ENCODE measurements at places on chromosomes 2 and 18.

GRCh38 chr2:108968619-108969018 lies 20.4 kb downstream of the EDAR start:
- DNase-seq = no peak

GRCh38 chr2:195316486-195316885 lies 340.5 kb upstream of the SLC39A10 start:
- DNase-seq = no peak

DNA sequence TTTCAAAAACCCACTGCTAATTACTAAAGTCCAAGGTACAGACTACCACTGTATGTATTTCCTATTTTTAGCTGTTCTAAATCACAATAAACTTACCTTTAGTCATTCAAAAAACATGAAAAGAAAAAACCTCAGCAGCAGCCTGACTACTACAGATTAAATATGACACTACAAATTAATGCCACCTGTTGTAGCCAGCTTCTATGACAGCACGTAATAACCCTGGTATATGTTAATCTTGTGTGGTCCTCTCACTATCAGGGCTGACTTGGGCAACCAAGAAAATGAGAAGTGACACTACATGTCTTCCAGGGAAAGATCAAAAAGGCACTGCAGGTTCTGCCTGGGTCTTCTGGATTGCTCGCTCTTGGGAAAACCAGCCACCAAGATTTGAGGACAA lies 90.6 kb upstream of the FAM124B start:
- DNase-seq = no peak

DNA sequence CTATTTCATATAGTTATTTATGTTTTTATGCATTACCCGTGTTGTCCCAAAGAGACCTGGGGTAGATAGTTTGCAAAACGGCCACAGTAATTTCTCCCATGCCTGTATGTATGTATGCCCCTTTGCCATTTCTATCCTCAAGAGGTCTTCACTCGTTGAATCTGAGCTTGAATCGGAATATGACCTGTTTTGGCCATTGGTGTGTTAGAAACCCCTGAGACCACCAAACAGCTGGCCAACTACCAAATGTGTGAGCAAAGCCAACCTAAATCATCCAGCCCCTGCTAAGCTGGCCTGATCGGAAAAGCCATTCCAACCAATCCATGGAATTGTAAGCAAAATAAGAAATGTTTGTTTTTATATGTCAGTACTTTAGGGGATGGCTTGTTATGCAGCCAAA lies 23.4 kb upstream of the INO80C start:
- DNase-seq = no peak

GRCh38 chr18:59318460-59319050 lies at the start of gene CPLX4:
TSS of gene CPLX4 (minus strand) at chr18:59318649. CDS start at chr18:59318462, 187 bp downstream.
- no peak for DNase-seq

- no peak for DNase-seq
These were observed 212.0 kb upstream of the MYT1L start for GRCh38 chr2:2542966-2543611.

DNA sequence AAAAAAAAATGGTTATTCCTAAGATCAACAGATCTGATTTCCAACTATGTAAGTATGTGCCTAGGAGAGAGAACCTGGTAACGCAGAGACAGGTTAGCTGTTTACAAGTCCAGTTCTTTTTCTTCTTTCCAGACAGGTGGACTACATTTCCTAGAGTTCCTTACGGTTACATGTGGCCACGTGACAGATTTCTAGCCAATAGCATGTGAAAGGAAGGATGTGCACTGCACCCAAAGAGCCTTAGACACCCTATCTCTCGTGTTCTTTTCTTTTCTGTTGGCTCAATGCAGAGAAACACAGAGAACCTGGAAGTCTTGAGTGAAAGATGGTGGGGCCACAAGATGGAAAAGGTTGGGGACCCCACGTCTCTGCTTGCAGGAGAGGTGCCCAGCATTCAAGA lies 375.9 kb downstream of the TNS1 start:
- DNase-seq = no peak

DNA sequence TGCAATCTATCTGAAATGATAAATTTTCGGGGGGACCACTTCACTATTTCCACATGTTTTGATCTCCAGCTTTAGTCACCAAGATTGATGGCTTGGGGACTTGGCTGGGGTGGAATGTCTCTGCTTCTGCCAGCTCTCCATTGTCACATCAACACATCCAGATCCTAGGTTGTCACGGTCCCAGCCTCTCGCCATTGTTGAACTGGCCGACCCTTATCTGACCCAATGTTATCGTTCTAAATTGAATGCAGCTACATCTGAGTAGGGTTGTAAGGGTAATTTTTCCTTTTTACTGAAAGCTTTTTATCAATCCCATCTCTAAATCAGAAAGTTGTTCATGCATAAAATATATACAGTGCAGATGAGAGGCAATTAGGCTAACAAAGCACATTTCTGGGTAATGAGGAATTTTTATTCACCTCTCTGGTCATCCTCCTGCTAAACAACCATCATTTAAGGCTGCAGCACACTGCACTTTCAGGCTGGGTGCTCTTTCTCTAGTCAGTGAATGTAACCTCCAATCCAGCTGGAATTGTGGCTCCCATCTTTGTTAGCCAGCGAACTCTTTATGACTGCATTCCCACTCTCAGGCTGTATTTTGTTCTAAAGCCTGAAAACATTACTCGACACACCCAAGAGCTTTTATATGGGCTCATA lies 128.2 kb downstream of the COL4A4 start:
- DNase-seq = no peak

DNA sequence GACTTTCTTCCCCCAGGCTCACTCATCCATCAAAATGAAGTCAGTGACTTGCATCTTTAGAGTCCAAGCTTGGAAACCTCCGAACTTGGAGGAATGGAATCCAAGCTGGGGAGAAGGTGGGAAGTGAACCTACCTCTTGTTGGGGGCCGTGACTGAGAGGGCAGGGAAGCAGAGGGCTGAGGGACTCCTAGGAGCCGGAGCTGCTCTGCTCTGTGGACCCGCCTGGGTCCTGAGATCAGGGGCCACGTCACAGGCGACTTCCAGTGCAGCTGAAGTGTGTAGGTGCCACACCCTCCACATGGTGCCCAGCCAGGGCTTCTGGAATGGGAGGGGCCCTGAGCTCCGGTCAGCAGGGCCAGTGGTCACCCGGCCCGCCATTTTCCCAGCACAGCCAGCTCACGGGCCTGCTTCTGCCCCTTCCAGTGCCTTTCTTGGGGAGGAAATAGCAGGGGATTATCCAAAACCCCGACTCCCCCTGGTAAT lies 63.4 kb upstream of the OTOS start:
- no peak for DNase-seq

GRCh38 chr2:102581911-102582310 lies 37.4 kb upstream of the SLC9A2 start:
- no peak for DNase-seq

GRCh38 chr2:5195636-5196035 lies 496.5 kb upstream of the SOX11 start:
- DNase-seq = no peak

DNA sequence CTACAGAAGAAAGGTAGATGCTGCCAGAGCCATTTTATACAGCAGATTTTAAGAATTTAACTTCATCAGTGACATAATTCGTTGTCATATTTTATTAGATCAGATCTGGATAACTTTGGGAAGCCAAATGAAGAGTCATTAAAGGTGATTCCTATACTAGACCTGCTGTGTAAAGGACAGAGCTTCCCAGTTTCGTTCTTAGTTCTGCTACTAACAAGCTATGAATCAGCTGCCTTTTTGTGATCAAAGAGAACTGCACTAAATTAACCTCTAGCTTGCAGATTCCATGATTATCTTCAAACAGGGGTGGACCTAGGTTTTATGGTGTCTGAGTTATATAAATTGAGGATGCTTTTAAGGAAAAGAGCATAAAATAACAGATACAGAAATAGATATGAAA lies 926.5 kb upstream of the ACVR2A start:
- no peak for DNase-seq

DNA sequence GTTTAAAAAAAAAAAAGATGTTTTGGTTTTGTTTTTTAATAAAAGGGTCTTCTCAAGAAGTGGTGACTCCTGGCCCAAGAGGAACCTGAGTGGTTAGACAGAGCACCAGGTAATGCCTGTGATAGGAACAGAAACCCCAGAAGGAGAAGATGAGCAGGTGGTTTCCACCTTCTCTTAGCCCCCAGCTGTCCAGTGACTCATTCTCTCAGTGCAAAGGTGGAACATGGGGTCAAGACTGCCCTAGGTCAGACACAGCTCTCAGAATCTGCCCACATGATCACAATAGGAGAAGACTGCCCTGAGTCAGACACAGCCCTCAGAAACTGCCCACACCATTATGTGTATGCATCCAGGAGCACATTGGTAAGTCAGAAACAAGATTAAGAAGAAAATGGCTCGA lies 61.8 kb downstream of the TBC1D8 start:
- no peak for DNase-seq

GRCh38 chr2:174222154-174222553 lies 26.2 kb downstream of the OLA1 start:
- no peak for DNase-seq

- no peak for DNase-seq
These were observed 123.1 kb downstream of the LPIN1 start for GRCh38 chr2:11869391-11869991.

DNA sequence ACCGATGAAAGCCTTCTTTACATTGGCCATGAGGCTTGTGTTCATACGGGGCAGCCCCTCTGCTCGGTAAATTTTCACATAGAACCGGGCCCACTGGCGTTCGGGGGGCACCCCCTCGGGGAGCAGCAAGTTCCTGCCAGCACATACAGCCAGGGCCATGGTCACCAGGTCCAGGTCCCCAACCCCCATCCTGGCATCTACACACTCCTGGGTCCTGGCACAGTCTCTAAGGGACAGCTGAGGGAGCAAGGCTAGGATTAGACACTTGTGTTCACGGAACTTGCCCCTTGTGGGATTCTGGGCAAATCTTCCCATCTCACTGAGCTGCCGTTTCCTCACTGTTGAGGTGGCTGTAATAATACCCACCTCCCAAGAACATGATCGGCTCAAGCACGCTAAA lies 5.6 kb upstream of the OTOF start:
- no peak for DNase-seq

GRCh38 chr2:179861416-179862067 lies at the start of gene ZNF385B:
TSS of gene ZNF385B (minus strand) at chr2:179861612.
- peak; percentile 14 for DNase-seq

DNA sequence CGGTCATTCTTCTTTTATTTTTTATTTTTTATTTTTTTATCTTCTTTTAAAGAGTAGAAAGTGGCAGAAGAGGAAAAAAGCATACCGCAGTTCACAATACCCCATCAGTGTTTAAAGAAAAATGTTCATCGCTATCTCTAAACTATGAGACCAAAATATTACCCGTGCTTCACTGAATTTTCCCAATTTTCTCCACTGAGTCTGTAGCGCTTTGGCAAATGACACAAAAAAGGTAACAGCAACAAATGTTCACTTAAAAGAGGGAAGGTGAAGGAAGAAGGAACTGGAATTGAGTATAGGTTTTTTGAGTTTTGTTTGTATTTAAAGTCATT lies 15.1 kb upstream of the RIOK3 start:
- no peak for DNase-seq

DNA sequence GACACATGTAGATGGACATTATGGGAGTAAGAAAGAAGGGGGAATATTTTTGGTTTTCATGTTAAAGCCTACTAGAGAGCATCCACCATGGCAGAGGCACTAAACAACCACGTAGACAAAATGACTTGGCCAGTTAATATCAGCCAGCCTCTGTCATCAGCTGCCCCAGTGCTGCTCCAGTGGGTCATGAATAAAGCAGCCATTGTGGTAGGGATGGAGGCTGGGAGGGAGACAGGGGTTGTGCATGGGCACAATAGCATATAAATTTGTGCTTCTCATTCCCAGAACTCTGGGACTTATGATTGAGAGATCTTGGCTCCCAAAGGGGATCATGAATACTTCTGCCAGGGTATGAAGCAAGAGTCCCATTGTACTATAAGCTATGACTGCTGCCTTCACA lies 31.1 kb upstream of the CXCR4 start:
- DNase-seq = no peak

DNA sequence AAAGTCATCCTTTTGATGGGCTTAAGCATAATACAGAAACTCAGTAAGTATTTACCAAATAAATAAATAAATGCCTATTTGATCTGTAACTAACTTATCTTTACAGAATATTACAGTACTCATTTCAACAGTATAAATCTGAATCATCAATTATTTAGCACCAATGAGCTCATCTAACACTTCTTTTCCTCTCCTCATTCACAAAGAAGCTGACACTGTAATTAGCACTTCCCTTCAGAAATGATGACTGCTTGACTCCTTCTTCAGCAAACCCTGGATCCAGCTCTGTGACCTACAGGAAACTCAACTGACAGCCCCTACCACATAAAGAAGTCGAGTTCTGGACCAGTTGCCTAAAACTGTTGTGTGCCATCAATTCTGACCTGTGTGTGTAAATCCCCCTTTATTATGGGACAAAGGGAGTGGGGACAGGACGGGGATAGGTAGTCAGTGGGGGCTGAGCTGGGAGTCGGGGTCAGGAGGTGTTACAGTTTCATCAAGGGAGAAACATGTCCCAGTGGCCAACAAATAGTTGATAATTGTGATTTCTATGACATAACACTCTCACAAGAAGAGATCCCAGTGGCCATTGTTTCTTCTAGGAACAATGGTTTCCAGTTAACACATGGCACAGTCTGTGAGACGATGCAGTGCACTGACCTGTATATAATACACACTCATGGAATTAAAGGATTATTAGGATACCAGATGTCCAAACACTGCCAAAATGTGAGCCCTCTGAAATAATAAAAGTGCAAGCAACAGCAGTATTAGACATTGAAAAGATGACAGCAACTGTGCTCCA lies 68.7 kb downstream of the STK39 start:
- DNase-seq = no peak

DNA sequence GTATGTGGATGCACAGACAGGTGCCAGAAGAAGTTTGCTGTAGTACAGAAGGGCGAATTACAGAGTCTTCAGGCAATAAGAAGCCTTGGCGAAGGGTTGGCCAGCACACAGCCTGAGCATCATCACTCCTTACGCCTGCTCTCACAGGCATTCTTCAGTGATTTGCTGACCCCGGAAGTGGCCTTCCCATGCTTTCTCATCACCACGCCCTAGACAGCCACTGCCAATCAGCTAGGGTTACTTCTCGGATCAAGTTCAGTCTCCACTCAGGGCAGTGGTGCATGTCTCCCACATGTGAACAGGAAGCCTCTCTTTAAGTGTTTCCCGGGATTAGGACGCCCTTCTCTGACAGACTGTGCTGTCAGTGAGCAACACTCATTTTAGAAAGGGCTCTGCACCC lies 81.8 kb downstream of the C1QL2 start:
- no peak for DNase-seq

GRCh38 chr18:10604182-10604581 lies 78.4 kb downstream of the NAPG start:
- no peak for DNase-seq

- no peak for DNase-seq
These were observed 14.5 kb upstream of the SULT1C4 start for GRCh38 chr2:108363024-108363907.

Measured in frontal cortex (tissue), 4 donors.